Stimulated activated CD4-positive, alpha-beta T cell treated with anti-CD3 and anti-CD28 coated beads, Interleukin-1b, Interleukin-23, amount 100 ng/mL, for 1 hour (primary cell): ENCODE measurements at places on chromosomes 13 and 19.
A peak's percentile ranks its signal among the peaks of the same experiment; 100 is the strongest.

DNA sequence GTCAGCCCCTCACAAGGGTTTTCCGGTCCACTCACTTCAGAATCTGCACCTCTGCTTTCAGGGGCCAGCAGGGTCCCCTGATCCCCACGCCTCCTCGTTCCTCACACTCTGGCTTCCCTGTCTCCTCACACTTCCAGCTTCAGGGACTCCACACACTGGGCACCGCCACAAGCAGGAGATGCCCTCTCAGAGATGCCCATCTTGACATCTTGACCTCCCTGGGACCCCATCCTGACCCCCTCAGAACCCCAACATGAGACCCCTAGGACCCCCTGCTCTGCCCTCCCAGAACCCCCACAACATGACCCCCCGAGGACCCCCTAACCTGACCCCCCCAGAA is 2.7 kb downstream of the MAP2K2 start:
- DNase-seq: no peak

DNA sequence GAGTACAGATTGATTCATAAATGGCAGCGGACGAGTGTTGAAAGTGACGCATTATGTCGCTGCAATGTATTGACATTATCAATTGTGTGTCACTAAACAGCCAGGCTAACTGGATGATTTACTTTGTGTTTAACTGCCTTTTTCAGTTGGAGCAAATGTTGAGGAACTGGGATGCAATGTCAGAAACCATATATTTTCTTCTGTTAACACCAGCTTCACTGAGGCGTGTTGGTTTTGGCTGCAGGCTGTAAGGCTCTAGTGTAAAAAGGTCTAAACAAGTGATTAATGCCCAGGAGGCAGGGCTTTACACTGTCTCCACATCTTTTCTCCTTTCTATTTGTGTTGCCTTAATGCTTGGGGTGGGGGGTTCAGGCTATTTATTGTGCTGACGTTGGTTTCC is 80.1 kb downstream of the GGACT start:
- DNase-seq: no peak

DNA sequence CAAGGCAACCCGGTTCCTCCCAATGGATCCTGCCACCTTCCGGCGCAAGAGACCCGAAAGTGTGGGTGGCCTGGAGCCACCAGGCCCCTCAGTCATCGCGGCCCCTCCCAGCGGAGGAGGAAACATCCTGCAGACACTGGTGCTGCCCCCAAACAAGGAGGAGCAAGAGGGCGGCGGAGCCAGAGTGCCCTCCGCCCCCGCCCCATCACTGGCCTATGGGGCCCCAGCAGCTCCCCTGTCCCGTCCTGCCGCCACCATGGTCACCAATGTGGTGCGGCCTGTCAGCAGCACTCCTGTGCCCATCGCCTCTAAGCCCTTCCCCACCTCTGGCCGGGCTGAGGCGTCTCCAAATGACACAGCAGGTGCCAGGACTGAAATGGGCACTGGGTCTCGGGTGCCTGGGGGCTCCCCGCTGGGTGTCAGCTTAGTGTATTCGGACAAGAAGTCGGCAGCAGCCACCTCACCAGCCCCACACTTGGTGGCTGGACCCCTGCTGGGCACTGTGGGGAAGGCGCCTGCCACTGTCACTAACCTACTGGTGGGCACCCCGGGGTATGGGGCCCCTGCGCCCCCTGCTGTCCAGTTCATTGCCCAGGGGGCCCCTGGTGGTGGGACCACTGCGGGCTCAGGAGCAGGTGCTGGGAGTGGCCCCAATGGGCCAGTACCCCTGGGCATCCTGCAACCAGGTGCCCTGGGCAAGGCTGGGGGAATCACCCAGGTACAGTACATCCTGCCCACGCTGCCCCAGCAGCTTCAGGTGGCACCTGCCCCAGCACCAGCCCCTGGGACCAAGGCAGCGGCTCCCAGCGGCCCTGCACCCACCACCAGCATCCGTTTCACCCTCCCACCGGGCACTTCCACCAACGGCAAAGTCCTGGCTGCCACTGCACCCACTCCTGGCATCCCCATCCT is 11.2 kb upstream of the PRR19 start:
- DNase-seq: no peak

DNA sequence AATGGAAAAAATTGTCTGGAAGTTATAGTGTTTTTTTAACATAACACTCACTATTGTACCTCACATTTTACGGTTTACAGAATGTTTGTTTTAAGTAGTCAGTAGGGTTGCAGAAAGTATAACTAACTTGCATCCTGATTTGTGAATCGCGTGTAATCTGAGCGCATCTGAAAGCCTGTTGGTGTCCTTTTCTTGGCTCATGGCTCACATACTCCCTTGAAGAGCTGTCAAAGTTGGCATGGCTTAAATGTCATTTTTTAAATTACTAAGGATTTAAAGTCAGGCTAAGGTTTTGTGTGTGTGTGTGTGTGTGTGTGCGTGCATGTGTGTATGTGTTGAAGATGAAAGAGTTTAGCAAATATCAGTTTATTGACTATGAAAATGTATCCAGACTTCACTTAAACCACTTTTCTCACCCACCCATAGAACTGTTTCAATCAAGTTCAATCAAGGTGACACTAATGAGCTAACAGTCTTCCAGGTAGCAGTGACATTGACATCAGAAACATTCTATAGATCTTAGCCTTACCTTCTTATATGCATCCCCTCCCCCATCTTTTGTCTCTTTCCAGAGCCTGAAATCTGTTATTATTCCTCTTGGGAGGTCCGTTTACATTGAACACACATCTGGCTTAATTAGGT is 480.4 kb upstream of the SGCG start:
- DNase-seq: no peak

GRCh38 chr19:7869453-7869909 is 4.7 kb downstream of the PRR36 start:
- DNase-seq: peak; percentile 78

- DNase-seq: no peak
Measured at GRCh38 chr19:1412995-1413800, 5.8 kb downstream of the DAZAP1 start.

DNA sequence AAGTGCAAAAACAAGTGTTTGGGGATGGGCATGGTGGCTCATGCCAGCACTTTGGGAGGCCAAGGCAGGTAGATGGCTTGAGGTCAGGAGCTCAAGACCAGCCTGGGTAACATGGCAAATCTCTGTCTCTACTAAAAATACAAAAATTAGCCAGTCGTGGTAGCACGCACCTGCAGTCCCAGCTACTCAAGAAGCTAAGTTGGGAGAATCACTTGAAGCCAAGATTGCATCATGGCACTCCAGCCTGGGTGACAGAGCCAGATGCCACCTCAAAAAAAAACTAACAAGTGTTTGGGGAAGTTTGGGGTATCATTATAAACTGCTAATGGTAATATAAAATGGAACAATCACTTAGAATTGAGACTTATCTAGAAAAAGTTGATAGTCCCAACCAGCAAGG is 24.6 kb downstream of the XPO4 start:
- no peak for DNase-seq

- DNase-seq: no peak
Measured at GRCh38 chr13:114203536-114203935, 24.5 kb downstream of the CFAP97D2 start.

- no peak for DNase-seq
Measured at GRCh38 chr19:50510700-50511068, 307 bp downstream of the JOSD2 start.

GRCh38 chr19:31356587-31357314 is 7.5 kb upstream of the TSHZ3 start:
- DNase-seq: no peak

DNA sequence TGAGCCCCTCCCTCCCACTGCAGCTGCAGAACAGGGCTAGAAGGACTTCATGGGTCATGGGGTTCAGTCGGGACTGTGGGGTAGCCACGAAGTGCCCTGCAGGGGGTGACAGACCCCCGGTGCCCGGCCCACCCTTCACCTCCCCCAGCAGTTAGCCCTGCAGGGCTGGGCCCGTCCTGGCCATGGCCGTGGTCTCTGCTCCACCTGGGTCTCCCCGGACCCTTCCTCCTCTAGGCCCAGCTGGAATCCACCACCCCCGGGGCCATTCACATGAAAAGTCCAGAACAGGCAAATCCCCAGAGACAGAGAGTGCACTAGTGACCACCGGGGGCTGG is 17.3 kb downstream of the MKNK2 start:
- no peak for DNase-seq

DNA sequence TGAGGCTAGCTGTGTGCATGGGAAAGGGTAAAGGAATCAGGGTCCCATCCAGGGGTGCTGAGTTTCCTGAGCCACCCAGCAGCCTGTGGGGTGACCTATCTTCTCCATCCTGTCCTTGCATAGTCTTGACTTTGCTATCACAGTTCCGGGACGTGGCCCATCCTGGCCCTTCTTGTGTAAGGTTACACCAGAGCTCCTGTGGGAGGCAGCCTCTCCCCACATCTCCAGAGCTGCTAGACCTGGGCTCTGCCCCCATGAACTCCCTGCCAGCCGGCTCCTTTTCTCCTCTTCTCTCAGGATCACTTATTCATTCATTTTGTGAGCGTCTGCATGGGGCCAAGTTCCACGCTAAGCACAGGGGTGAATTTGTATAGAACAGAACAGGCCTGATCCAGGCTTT is 238.9 kb downstream of the TSHZ3 start:
- DNase-seq: no peak

DNA sequence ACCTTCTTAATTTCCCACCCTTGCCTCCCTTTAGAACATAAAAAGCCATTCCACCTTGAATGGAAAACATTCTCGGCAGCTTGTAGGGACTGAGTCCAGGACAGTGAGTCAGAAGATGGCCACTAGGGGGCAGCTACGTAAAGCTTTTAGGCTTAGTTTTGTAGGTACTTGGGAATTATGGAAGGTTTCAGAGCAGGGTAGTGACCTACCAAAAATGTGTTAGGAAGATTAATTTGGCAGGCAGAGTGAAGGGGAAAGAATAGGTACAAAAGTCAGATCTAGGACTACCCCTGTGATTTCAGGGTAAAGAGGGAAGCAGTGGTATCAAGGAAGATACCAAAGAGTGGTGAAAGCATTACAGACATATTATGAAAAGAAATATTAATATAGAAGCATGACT is 198.4 kb downstream of the NDFIP2 start:
- no peak for DNase-seq

- DNase-seq: no peak
Measured at GRCh38 chr13:112453874-112454647, 77.9 kb downstream of the SPACA7 start.
